ENCODE measurements at places on chromosomes 3 and 15.
A peak's percentile ranks its signal among the peaks of the same experiment; 100 is the strongest.

- DNase-seq: no peak
Observed at GRCh38 chr3:71858503-71859122, 73.7 kb upstream of the PROK2 start.

GRCh38 chr15:41013691-41014414 is 60.6 kb downstream of the CHAC1 start:
- DNase-seq: no peak

DNA sequence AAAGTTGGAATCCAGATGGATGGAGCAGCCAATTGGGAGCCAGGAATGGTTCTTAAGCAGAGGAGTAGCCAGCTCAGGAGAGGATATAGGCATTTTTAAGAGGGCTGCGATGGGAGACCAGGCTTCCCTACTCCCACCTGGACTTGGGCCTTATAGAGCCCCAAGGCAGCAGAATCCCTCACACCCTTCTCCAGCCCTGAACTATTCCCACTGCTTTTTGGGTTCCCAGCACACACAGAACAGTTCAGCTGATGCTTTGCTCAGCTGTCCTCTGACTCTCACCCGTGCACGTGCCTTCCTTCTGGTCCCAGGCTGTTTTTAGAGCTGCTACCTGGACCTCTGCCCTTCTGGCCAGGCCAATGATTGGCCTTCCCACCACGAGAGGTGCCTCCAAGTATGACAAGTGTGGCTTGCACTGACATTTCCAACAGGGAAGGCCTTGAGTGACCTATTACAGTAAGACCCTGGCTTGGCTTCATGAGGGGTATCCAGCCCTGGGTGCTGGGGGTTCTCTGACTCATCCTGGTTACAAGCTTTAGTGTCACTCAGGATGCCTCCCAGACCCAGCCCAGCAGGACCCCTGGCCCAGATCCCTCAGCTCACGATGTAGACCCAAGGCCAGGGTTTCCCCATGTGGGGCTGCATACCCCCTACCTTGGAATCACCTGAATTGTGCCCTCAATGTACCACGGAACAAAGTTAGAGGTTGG is 25.2 kb downstream of the NOX5 start:
- no peak for DNase-seq

- no peak for DNase-seq
Observed at GRCh38 chr3:124686028-124686670, 44.1 kb upstream of the UMPS start.

DNA sequence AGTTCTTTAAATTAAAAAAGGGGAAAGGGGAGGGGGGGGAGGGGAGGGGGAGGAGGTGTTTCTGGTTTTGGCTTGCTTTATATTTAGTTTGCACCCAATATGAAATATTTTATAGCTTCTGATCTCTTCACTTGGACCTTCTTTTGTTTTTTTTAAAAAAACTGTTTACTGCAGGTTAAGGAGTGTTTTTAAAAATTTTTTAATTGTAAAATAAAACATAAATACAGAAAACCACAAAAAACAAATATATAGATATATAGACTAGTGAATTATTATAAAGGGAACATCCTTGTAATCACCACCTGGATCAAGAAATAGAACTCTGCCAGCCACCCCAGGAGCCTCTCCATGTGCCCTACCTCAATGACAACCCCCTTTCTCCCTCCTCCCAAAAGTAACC is 861 bp upstream of the MYLK start:
- DNase-seq: no peak

GRCh38 chr3:172261054-172261453 is 187.2 kb downstream of the GHSR start:
- no peak for DNase-seq

GRCh38 chr3:37559461-37559860 is 302.2 kb upstream of the CTDSPL start:
- no peak for DNase-seq

DNA sequence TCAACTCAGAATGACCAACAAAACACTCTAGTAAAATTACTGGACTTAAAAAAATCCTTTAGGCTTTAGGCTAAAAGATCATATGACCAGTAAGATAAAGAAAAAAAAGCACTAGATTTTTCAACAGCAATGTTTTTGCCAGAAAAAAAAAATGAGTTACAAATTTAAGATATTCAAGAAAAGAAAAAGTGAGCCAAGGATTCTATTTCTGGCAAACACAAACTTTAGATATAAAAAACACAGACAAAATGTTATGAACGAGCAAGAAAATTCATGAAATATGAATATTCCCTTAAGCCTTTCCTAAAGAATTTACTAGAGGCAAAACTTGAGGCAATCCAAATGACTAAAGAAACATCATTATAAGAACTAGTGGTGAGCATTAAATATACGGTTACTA is 8.6 kb downstream of the GOLGB1 start:
- no peak for DNase-seq

GRCh38 chr3:37737134-37737533 is 124.5 kb upstream of the CTDSPL start:
- no peak for DNase-seq

DNA sequence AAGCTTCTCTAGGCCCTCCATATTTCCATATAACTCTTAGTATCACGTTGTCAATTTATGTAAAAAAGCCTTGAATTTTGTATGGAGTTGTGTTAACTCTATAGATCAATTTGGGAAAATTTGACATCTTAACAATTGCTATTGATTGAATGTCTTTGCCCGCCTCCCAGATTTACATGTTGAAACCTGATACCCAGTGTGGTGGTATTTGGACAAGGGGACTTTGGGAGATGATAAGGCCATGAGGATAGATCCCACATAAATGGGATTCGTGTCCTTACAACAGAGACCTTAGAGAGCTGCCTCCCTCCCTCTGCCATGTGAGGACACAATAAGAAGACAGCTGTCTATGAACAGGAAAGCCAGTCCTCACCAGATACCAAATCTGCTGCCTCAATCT is 21.1 kb upstream of the TNK2 start:
- no peak for DNase-seq

DNA sequence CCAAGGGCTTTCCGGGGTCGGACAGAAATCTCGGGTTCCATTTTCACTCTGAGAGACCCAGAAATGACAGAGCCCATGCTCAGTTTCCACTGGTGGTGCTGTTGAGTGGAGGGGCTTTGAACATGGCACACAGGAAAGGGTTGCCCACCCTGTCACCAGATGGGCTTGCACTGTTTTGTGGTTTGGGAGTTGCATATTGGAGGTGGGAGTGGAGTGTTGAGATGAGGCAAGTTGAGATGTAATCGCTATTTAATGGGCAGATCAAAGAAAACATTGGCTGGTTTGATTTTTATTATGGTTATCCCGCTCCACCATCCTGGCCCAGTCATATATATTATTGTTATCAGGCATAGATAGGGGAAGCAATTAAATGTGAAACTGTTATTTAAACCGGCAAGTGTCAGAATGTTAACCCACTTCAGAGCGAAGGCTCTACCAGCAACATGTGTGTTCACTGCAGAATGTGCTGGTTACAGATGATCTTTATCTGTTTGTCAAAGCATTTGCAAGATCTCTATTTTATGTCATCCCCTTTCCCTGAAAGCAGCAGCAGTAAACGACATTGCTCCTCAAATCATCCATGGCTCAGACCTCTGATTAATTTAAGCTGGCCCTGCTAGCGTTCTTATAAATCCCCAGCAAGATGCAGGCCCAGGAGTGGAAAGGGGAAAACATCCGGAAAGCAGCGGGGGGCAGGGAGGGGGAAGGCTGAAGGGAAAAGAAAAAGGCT is 58.3 kb upstream of the TSEN2 start:
- no peak for DNase-seq

DNA sequence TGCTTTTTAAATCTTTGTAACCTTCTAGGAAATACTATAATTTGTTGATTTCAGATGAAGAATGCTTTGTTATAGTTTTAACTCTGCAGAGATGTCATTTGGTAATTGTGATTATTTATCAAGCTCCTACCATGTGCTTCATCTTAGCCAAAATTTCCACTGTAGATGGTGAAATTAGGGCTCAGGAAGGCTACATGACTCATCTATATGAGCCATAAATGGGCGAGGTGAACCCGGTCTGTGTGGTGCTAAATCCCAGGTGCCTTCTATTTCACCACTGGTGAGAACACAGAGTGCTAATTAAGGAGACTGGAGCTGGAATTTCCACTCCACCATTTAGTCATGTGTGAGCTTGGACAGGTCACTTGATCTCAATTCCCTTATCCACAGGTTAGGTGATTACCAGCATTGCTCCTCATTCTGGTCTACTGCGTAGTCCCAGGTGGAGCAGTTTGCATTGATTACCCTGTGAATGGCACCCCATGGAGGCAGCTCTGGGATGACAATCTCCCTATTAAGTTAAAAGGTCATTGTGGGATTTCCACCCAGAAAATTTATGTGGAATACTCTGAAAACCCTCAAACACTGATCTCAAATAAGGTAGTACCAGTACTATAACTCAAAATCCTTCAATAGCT is 2.8 kb upstream of the CCR3 start:
- DNase-seq: no peak

DNA sequence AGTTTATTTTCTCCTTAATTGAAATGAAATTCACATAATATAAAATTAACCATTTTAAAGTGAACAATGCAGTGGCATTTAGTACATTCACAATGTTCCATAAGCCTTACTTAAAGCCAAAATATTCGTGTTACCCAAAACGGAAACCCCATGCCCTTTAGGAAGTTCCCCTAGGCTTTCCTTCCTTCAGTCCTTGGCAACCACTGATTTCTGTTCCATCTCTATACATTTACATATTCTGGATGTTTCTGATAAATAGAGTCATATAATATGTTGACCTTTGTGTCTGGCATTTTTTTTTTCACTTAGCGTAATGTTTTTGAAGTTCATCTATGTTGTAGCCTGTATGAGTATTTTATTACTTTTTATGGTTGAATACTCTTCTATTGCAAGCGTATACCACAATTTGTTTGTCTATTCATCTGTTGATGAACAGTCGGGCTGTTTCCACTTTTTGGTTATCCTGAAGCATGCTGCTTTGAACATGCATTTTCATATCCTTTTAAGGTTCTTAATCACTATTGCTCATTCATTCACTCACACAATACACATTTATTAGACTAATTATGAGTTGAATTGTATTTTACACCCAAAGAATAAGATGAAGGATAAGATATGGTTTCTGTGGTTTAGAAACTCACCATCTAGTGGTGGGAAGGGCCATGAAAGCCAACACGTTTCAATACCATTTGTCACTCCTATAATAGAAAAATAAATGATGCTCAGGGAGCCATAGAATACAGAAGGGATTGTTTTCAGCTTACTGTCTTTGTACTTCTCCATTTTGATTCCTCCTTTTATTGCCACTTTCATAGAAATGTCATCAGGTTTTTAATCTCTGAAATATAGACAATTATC is 408.2 kb upstream of the CBLB start:
- DNase-seq: no peak

GRCh38 chr15:23760024-23760423 is 72.9 kb upstream of the NDN start:
- DNase-seq: no peak

DNA sequence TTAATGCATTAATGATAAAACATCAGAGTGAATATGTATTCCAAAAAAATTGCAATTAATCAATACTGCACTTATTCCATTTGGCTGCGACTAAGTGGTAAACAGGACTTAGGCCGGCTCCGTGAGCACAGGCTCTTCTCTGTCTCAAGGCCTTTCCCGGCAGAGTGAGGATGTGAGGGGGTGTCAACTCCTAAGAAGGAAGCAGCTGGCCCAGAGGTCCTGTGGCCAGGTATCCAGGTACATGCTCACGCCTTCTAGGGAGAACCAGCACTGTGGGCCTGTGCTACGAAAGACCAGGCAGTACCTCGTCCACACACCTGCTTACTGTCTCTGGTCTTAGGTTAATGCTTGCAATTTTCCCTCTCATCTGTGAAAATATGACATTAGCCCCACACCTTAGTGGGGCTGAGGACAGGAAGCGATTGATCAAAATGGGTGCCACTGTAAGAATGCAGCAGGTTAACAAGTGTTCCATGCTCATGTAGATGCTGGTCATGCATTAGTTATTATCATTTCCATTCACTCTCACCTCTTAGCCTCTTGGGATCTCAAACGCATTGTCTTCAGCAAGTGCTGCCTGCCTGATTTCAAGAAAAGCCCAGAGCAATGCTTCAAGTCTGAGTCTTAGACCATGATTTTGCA is 175.3 kb downstream of the ABHD5 start:
- DNase-seq: no peak

DNA sequence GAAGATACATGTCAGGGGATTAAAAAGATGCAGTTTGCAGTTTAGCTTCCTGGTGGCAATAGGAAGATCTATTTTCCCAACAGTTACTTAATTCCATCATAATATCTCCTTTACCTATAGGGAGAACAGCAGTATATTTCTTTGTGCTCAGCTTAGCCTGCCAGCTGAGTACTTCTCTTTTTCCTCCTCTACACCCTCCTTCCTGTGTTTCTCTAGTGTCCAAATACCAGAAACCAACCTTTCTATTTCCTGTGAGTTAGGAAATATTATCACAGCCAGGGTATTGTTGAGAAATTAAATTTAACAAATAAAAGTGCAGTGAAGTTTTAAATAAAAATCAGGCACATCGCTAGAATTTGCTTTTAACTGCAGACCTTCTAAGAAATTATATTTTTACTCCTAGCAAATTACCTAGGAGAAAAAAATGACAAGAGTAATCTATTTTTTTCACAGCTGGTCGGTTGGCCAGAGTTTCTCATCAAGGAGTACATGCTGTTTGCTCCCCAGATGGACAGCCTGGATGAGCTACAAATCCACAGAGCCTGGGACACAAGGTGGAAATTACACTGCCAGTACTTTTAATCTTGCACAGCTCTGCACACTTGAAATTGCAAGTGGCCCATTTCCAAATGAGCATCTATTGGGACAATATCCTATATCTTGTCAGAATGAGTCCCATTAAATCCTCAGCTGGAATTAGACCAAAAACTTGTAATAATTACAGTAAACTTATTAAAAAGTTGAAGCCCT is 185.2 kb upstream of the CFAP20DC start:
- DNase-seq: no peak

GRCh38 chr3:184466413-184466960 is 86.6 kb downstream of the CHRD start:
- DNase-seq: peak; percentile 47

- no peak for DNase-seq
Observed at GRCh38 chr3:69092030-69092516, 7.3 kb downstream of the ARL6IP5 start.

GRCh38 chr3:162354356-162354755 is 857.7 kb downstream of the OTOL1 start:
- no peak for DNase-seq

DNA sequence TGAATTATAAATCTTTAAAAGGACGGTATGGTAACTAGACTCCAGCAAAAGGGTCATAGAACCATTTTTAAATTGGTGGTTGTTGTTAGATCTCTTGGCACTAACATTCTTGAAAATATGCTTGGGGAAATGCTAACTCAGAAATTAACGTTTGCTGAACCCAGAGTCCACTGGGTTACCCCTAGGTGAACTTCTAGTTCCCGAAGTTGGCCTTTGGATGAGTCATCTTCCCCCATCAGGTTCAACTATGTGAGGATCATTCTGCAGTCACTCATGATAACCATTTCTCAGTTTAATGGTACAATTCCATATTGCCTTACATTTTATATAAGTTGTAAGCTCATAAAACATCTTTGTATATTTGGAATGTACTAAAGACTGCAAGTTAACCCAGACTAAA is 204.7 kb downstream of the THSD4 start:
- DNase-seq: no peak

- no peak for DNase-seq
Observed at GRCh38 chr3:73924048-73924447, 299.3 kb upstream of the PDZRN3 start.
